ENCODE measurements at places on chromosomes 7 and 10.

DNA sequence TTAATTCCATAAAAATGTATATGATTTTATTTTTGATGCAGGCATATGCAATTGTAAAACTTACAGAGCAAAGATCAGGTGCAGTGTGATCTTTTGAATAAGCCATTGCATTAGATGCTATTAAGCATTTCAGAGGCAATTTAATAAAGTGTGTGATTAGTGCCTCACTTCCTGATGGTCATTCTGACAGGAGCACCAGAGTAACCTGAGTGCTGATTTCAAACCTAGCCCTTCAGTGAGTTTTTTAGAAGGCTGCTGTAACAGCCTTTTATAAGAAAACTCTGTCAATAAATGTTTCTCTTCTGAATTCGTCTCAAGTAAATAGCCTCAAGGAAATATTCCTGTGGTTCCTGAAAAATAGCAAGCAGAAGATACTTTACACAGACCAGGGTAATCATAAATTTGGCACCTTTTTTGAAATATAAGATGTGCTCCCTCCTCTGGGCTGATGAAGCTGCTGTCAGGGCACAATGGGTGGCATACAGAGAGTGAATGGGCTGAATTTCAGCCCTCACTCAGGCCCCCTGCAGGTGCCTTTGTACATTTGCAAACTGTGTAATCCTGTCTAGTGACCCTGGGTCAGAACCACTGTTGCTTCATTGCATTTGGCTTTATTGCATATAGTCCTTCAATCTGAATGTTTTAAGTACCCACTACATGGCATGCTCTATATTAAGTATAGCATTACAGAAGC lies 193.7 kb upstream of the CSTF2T start:
- no peak for DNase-seq

DNA sequence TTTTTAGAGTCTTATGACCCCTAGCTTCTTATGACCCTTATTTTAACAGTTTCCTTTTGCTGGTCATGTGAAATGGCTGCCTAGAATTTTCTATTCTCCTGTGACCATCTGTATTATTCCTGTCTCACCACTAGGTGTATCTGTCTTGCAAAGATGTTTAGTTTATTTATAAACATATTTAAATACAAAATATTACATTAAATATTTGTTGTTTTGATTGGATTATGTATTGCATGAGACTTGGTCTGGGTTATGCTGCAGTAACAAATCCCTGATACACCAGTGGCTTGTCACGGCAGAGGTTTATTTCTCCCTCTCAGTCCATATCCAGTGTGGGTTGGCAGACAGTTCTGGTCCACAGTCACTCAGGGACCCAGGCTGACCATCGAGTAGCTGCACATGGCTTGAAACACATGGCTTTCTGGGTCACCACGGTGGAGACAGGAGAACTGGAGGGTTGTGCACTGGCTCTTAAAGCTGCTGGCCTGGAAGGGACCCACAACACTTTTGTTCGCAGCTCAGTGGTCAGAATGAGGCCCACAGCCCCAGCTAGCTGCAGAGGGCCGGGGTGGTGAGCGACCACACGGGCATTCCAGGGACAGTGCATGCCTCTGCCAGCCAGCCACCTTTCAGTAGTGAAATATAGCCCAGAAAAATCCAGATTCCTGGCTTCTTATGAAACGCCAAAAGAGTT lies 7.4 kb downstream of the RASSF4 start:
- DNase-seq = no peak

DNA sequence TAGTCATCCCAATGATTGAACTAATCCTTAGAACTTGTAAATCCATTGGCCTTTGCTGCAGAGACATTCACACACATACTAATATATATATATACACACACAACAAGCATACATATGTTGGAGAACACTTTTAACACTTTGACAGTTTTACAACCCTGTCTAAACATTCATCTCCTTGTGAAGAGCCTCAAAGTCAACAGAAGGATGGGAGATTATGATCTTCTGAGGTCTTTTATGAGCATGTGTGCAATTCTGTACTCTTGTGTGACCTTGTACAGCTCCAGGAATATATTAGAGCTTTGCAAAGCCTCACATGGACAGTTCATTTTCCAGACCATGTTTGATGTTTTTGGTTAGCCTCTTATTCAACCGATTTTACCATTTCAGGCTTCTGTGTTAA lies 589.0 kb downstream of the NXPH1 start:
- DNase-seq = no peak

GRCh38 chr10:88181902-88182600 lies 318.6 kb downstream of the PTEN start:
- no peak for DNase-seq

DNA sequence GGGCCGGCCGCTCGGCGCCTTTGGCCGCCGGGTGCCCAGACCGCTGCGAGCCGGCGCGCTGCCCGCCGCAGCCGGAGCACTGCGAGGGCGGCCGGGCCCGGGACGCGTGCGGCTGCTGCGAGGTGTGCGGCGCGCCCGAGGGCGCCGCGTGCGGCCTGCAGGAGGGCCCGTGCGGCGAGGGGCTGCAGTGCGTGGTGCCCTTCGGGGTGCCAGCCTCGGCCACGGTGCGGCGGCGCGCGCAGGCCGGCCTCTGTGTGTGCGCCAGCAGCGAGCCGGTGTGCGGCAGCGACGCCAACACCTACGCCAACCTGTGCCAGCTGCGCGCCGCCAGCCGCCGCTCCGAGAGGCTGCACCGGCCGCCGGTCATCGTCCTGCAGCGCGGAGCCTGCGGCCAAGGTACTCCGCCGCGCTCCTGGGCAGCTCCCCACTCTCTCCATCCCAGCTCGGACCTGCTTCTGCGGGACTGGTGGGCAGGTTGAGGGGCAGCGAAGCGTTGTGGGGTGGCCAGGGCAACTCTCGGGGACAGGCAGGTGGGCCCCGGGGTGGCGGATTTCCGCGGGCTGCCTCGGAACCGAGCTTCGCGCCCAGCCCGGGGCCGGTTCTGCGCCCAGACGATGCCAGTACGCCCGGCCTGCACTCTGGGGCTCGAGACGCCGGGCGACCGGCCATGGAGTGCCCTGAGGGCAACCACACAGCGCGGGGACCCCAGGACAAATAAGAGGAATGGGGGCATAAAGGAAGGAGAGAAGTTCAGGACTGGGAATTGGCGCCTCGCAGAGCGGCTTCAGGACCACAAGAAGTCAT lies 578 bp downstream of the HTRA1 start:
- DNase-seq = no peak

DNA sequence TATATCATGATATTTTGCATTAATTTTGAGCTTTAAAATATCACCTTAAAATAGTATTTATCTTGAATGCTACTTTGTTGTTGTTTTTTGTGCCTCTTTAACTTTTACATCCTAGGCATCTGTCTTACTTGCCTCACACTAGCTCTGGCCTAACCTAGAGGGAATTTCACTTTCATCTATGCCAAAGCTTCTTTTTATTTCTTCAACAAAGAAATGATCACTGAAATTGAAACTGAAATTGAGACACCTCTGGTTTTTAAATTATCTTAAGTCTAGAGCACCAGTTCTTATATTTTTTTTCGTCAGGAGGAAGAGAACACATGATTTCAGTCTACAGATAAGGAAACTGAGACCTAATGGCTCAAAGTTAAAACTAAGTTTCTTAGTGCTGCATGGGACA lies 3.5 kb upstream of the SCIN start:
- no peak for DNase-seq
